Activated CD4-positive, alpha-beta T cell treated with anti-CD3 and anti-CD28 coated beads for 48 hours (primary cell): ENCODE measurements at places on chromosomes 12 and 14.

- no peak for DNase-seq
These were observed 9.8 kb upstream of the KRT8 start for GRCh38 chr12:52914576-52915121.

DNA sequence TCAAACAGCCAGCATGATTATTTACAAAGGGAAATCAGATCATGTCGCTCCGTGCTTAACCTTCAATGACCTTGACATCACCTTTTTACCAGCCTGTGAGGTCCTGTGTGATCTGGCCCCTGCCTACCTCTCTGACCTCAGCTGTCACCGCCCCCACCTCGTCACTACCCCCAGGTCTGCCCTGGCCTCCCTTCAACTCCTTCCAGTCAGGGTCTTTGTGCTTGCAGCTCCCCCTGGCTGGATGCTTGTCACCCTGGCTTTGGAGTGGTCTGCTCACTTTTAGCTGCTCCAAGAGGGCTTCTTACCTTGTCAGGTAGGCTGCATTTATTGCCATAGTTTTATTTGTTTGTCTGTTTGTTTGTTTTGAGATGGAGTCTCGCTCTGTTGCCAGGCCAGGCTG lies 8.2 kb upstream of the MAX start:
- DNase-seq: no peak

- no peak for DNase-seq
These were observed 1338.8 kb upstream of the SEL1L start for GRCh38 chr14:82872494-82872893.

- DNase-seq: no peak
These were observed 37.0 kb upstream of the TMEM263 start for GRCh38 chr12:106918746-106919145.

GRCh38 chr12:122139266-122139665 lies 34.8 kb downstream of the IL31 start:
- DNase-seq: no peak

GRCh38 chr14:99137913-99138571 lies 134.0 kb downstream of the BCL11B start:
- DNase-seq: peak; percentile 15

- DNase-seq: peak; percentile 48
These were observed 10.0 kb upstream of the CLEC7A start for GRCh38 chr12:10140001-10140400.

GRCh38 chr12:126554625-126555024 lies 1489.4 kb downstream of the AACS start:
- no peak for DNase-seq

DNA sequence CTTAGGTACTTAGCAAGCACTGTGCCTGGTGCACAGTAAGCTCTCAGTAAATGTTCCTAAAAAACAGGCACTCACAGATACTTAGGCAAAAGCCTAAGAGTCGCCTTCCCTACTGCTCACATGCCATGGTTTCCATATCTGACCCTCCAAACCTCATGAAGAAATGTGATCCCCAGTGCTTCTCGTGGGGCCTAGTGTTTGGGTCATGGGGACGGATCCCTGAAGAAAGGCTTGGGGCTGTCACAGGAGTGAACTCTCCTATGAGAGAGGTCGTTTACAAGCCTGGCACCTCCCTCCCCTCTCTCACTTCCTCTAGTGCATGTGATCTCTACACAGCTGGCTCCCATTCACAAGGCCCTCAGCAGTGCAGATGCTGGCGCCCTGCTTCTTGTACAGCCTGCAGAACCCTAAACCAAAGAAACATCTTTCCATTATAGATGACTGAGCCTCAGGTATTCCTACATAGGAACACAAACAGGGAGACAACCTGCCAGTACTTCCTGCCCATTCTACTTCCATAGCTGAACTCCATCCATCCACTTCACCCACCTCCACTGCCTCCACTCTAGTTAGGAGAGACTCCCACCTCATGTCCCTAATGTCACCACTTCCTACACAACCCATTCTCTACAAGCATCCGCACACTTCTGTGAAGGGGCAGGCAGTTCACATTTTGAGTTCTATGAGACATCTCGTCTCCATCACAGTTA lies 2.9 kb downstream of the SLC15A4 start:
- no peak for DNase-seq

DNA sequence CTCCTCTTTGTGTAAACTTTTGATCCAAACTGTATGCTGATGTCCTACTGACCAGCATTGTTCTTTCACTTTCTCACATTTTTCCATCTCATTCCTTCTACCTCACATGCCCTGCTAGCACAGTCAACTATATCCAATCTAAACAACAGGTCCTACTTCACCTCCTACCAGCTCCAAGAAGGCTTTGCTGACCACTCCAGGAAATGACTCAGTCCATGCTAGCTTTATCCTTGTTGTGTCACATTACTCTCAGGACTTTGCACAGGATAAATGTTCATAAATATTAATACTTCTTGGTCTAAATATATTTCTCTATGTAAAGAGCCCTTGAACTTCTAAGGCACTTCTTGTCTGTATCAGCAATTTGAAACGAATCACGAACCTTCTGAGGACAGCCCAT lies 64.9 kb upstream of the PCED1B start:
- DNase-seq: no peak

DNA sequence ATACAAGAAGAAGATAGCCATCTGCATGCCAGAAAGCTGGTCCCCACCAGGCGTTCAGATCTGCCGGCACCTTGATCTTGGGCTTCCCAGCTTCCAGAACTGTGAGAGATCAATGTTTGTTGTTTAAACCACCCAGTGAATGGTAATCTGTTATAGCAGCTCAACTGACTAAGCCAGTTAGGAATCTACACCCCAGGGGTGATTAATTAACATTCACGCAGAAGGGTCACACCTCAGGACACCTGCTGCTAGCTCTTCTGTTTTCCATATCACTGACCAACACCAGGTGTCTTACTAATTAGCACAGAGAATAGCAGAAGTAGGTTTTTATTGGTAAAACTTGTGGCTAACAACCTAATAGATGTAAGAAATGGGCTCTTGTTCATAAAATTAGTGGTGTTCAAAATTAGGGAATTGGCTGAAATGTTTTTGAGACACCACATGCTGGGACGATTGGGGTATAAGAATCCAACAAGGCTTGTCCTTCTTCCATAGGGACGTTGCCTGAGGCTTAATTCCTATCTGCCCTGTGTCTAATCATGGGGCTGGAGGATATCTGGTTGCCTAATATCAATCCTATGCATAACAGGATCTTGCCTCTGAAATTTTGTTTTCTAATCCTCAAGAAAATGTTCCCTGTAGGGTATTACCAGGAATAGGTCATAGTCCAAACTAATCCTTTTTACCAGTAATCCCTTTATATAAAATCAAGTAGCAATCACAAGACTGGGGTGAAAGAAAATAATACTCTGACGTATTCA lies 42.0 kb upstream of the CHST11 start:
- no peak for DNase-seq

- DNase-seq: no peak
These were observed 8.5 kb upstream of the MGAT4C start for GRCh38 chr12:86264451-86265328.

DNA sequence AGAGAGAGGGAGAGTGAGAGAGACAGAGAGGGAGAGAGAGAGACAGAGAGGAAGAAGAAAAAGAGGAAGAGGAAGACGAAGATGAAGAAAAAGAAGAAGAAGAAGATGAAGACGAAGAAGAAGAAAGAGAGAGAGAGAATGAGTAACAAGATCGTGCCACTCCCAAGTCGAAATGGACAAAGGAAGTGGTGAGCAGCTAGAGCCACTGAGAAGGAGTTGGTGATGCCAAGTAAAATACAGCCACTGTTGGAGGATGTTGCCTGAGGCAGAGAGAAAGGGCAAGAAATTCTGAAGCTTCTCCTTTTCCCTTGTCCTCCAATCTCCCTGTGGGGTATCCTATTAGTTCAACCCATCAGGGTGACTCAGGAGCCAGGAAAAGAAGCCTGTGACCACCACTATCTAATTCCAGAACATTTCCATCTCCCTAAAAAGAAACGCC lies 12.5 kb upstream of the ANAPC5 start:
- no peak for DNase-seq

DNA sequence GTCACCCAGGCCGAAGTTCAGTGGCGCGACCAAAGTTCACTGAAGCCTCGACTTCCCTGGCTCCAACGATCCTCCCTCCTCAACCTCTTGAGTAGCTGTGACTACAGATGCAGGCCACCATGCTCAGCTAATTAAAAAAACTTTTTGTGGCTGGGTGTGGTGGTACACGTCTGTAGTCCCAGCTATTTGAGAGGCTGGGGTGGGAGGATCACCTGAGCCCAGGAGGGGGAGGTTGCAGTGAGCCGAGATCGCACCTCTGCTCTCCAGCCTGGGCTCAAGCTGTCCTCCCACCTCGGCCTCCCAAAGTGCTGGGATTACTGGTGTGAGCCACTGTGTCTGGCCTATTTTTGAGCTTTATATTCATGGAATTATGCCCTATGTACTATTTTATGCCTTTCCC lies 18.1 kb upstream of the RAD52 start:
- no peak for DNase-seq

- no peak for DNase-seq
These were observed 520.0 kb upstream of the CCDC196 start for GRCh38 chr14:65966188-65966587.

DNA sequence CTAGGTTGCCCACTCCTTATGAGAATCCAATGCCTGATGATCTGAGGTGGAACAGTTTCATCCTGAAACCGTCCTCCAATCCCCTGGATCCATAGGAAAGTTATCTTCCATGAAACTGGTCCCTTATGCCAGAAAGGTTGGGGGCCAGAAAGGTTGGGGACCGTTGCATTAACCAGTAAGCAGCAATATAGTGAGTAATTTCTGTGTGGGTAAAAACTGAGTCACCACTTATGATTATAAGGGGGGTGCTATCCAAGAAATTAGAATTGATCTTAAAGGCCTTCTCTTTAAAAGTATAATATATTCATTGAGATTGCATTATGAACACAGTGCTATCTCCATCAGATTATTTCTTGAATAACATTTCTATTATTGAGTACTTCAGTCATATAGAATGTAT lies 97.2 kb downstream of the PCNX1 start:
- no peak for DNase-seq

GRCh38 chr14:30355431-30355913 lies 203.5 kb upstream of the G2E3 start:
- peak; percentile 28 for DNase-seq

DNA sequence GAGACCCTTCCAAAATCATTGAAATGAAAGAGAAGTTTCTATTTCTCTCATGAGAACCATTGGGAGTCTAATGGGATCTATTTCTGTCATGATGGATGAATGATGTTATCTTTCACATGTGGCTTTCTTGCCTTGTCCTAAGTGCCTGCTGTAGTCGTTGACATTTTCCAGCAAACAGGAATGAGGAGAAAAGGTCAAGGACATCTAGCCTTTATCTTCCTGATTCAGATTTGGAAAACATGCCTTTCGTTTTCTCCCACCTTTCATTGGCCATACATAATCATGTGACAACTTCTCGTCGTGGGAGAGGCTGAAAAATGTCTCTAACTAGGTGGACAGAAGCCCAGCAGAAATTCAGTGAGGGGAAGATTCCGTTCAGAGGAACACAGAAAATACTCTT lies 94.5 kb downstream of the PCNX1 start:
- no peak for DNase-seq

DNA sequence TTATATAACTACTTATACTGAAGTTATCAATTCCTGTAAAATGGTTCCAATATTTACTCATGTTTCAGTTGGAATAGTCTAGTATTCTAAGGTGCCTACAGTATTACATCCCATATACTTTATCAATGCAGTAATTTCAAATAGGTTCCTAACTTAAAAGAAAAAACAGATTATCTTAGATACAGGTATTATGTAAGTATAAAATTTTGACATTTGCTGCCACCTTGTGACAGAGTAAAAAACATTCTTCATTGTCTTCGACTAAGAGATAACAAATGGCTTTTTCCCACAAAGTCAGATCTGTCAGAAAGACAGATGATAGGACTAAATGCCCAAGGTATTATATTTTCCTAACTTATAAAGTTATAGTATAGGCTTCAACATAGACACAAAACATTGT lies 78.7 kb downstream of the TXNDC16 start:
- DNase-seq: no peak

- DNase-seq: no peak
These were observed 125.4 kb downstream of the LRIG3 start for GRCh38 chr12:58794859-58795258.

DNA sequence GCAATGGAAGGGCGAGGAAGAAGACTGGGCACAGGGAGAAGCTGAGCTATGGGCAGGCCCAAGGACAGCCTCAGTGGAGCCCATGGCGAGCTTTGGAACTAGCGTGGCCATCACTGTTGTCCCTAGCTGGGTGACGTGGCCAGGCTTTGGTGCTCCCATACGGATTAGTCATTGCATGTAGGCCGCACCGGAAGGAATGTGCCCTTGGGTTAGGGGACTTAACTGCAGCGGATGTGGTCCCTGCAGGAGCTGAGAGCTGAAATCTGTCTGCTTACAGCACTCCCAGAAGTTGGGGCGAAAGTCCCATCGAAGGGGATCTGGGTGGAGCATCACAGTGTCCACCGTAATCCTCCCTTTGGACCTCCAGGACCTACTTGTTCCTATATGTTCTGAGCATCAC lies 133.7 kb downstream of the PAPOLA start:
- DNase-seq: no peak

GRCh38 chr12:21823581-21823980 lies 49.1 kb upstream of the KCNJ8 start:
- no peak for DNase-seq

DNA sequence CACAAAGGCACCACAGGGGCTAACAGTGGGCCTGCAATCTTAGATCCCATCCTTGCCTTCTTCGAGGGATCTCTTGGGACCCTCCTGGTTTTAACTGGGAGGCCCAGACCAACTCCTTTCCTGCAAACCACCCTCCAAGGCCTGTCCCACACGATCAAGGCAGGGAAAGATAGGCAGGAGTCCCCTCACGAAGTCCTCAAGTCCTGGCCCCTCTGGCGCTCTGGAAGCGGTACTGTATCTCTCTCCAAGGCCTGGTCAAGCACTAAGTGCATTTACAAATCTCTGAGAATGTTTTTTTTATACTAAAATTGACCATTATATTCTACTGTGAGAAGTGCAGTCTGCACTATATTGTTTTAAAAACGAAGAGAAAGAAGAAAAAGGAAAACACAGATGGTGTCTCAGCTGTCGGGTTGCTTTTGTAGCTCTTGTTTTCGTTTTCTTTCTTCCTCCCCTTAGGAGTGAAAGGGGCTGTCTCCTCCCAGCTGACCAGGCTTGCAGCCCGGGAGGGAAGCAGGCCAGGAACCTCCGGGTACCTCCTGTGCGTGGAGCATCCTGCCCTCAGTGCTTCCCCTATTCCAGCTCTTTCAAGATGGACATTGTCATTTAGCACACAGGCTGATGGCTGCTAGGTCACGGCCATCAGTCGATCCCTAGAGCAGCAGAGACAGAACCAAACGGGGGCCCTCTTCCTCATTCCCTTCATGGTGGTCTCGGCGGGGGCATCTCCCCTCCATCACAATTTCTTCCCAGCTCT lies 56.7 kb downstream of the FAM222A start:
- no peak for DNase-seq

GRCh38 chr14:33964599-33965317 lies 13.9 kb upstream of the EGLN3 start:
- no peak for DNase-seq

GRCh38 chr14:70821584-70822529 lies 12.5 kb upstream of the MAP3K9 start:
- peak; percentile 78 for DNase-seq
